Fibroblast of lung (primary cell): ENCODE measurements at places on chromosomes 7 and 10. TPM values are rescaled to one million over a fixed set of nuclear protein-coding genes. Genes with fewer than 3 reads are reported as not detected.

- H3K36me3 ChIP-seq, result peaks cover 2% of the 10 kb centered on the region
- H3K4me3 ChIP-seq, result no peak overlapping the region
- H3K27ac ChIP-seq, result no peak overlapping the region
- H3K27me3 ChIP-seq, result no peaks in the 10 kb centered on the region
Measured at GRCh38 chr10:89337484-89337883, 9.7 kb downstream of the IFIT3 start.

DNA sequence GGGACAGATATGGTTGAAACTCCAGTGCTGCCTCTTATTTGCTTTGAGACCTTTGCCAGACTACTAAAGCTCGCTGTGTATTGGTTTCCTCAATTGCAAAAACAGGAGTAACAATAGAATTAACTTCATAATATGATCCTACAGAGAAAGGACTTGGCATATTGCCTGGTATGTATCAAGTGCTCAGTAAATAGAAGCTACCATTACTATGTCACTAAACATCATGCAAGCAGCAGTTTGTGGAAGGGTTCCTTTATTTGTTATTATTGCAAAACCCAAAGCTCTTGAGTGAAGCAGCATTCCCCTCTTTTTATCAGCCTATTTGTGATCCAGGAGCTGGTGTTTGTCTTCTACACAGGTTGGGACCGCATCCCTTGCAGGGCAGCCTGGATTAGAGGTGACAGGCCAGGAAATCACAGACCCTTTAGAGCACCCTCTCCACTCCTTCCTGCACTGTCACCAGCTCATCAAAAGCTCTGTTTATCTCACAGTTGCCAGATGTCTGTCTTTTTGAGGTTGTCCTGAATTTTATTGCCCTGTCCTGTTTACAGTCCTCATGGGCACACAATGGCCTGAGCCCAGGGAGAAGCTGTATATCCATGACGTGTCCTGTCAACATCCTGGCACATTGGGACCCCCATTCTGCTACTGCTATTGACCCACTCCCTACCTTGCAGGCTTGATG, 121.5 kb downstream of the SNX10 start:
- H3K4me3 ChIP-seq, result no peak overlapping the region
- H3K4me1 ChIP-seq, result no peaks in the 10 kb centered on the region
- H3K27me3 ChIP-seq, result no peaks in the 10 kb centered on the region
- DNase-seq, result no peak
- no peak overlapping the region for H3K27ac ChIP-seq
- H3K36me3 ChIP-seq, result no peaks in the 10 kb centered on the region

- DNase-seq, result peak; percentile 98
- no peak overlapping the region for H3K4me3 ChIP-seq
- H3K4me1 ChIP-seq, result peaks cover 31% of the 10 kb centered on the region
Measured at GRCh38 chr7:27134392-27134791, 3.8 kb upstream of the HOXA4 start.

GRCh38 chr10:75950997-75951589, 519.7 kb downstream of the LRMDA start:
- H3K27ac ChIP-seq, result no peak overlapping the region
- no peak overlapping the region for H3K4me3 ChIP-seq
- peaks cover 3% of the 10 kb centered on the region for H3K27me3 ChIP-seq
- no peak for DNase-seq

DNA sequence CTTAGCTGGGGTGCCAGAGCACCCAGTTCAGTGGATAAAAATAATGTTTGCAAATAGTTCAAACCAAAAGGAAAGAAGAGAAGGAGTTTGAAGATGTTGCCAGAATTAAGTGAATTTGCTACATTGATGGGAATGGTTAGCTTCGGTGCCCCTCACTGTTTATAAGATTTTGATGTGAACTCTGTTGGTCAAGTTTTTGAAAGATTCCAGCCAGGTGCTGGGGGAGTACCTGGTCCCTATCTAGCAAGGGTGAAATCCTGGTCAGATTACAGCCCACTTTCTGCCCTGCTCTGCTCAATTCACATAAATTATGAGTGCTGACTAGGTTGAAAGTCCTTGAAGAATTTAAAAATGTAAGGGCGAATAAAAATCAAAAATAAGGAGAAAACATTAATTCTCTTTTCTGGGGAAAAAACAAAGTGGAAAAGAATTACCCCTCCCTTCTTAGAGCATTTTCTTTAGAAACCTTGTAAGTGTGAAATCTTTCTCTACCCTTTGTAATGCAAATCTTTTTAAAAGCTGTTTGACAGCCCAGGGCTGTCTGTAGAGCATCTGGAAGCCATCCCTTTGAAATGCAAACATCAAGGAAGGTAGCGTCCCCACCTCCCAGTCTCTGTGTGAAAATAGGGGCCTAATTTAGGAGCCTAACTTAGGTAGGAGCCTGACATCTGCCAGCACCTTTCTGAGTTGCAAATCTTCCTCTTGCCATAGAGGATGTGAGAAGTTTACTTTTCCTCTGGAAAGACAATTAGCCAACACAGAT, 1.4 kb upstream of the GIMAP5 start:
- H3K4me3 ChIP-seq, result no peak overlapping the region
- H3K27ac ChIP-seq, result no peak overlapping the region
- H3K27me3 ChIP-seq, result no peaks in the 10 kb centered on the region
- no peak for DNase-seq
- no peaks in the 10 kb centered on the region for H3K4me1 ChIP-seq
- H3K36me3 ChIP-seq, result no peaks in the 10 kb centered on the region

GRCh38 chr10:110442746-110443145, 55.0 kb upstream of the DUSP5 start:
- H3K27ac ChIP-seq, result no peak overlapping the region
- no peaks in the 10 kb centered on the region for H3K27me3 ChIP-seq
- no peak for DNase-seq
- no peaks in the 10 kb centered on the region for H3K36me3 ChIP-seq
- no peak overlapping the region for H3K4me3 ChIP-seq

Gene MYL7
- not detected in 2 replicates for total RNA-seq

GRCh38 chr10:118516716-118517115, 78.7 kb downstream of the PRLHR start:
- no peak for DNase-seq
- no peak overlapping the region for H3K27ac ChIP-seq
- no peak overlapping the region for H3K4me3 ChIP-seq
- H3K27me3 ChIP-seq, result no peaks in the 10 kb centered on the region

Gene FBXL13
- 0.66 and 1.0 TPM in 2 replicates for total RNA-seq

- H3K4me3 ChIP-seq, result no peak overlapping the region
- no peaks in the 10 kb centered on the region for H3K4me1 ChIP-seq
- no peak overlapping the region for H3K27ac ChIP-seq
- no peaks in the 10 kb centered on the region for H3K27me3 ChIP-seq
- no peaks in the 10 kb centered on the region for H3K36me3 ChIP-seq
Measured at GRCh38 chr7:121744319-121744718, 128.6 kb upstream of the PTPRZ1 start.

DNA sequence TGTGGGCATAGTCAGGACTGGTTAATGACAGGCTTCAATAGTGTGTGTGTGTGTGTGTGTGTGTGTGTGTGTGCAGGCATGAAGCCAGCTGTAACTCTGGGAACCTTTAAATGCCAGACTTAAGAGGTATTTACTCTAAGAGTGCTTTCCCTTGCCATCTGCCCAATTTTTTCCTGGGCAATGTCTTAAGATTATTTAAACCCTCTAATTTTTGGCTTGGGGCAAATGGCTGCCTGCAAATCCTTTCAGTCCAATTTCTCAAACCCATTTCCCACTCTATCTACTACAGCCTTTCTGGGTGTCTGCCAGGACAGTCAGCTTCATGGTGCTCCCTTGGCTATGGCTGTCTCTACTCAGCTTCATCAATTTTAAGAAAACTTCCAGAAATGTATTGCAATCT, 62.6 kb upstream of the C1GALT1 start:
- no peaks in the 10 kb centered on the region for H3K4me1 ChIP-seq
- H3K36me3 ChIP-seq, result no peaks in the 10 kb centered on the region

DNA sequence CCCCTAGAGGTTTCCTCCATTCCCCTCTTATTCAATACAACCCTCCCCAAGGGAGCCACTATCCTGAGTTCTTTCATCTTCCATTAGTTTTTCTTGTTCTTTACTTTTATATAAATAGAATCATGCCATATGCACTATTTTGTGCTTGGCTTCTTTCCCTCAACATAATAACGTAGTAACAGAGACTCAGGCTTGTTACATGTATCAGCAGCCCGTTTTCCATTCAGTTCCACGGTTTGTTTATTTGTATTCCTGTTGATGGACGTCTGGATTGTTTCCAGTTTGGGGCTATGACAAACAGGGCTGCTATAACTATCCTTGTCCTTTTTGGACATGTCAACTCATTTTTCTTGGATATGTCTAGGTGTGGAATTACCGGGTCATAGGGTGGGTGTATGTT, 264.4 kb upstream of the MKI67 start:
- H3K36me3 ChIP-seq, result no peaks in the 10 kb centered on the region
- no peaks in the 10 kb centered on the region for H3K4me1 ChIP-seq
- no peak for DNase-seq
- no peak overlapping the region for H3K27ac ChIP-seq
- no peak overlapping the region for H3K4me3 ChIP-seq

- H3K36me3 ChIP-seq, result no peaks in the 10 kb centered on the region
- H3K4me1 ChIP-seq, result no peaks in the 10 kb centered on the region
- H3K4me3 ChIP-seq, result no peak overlapping the region
- no peaks in the 10 kb centered on the region for H3K27me3 ChIP-seq
- no peak overlapping the region for H3K27ac ChIP-seq
Measured at GRCh38 chr7:26135551-26135950, 16.4 kb upstream of the NFE2L3 start.

Gene GNAT3
- total RNA-seq, result not detected in 2 replicates

Gene PAX2
- under 0.01 TPM in 1 of 2 replicates, not detected in the other for total RNA-seq

DNA sequence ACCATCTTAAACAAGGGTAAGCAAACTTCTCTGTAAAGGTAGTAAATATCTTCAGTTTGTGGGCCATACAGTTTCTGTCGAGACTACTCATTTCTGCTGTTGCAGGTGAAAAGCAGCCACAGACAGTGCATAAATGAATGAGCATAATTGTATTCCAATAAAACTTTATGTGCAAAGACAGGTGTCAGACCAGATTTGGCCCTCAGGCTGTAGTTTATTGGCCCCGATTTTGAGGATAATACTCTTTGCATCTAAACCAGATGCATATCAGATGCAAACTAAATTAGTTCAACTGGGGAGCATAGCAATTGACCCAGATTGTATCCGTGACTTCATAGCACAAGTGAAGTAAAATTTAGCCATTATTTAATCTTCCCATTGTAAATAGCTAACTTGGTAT, 70.0 kb downstream of the SNX10 start:
- H3K4me1 ChIP-seq, result no peaks in the 10 kb centered on the region
- H3K27me3 ChIP-seq, result no peaks in the 10 kb centered on the region
- H3K4me3 ChIP-seq, result no peak overlapping the region

Gene GIMAP8
- total RNA-seq, result under 0.01 TPM in 2 replicates

DNA sequence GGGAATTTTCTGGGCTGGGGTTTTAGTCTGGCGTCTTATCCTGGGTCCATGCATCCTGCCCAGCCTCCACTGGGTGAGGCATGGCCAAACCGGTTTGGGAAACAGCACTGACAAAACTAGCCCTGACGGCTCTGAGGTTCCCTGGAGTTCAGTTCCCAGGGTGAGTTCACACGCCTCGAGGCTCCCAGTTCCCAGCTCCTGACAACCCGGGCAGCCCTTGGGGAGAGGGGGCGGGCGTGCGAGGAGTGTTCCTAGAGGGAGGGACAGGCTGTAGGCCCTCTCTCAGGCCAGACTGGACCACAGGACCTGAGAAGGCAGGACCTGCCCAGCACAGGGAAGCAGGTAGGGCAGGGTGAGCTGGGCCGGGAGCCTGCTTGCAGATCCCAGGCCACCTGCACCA, 82.3 kb upstream of the PPIF start:
- H3K4me1 ChIP-seq, result peaks cover 72% of the 10 kb centered on the region
- peaks cover 11% of the 10 kb centered on the region for H3K36me3 ChIP-seq
- no peak for DNase-seq
- no peaks in the 10 kb centered on the region for H3K27me3 ChIP-seq

Gene HOXA10
- total RNA-seq, result under 0.01 and 0.17 TPM in 2 replicates

DNA sequence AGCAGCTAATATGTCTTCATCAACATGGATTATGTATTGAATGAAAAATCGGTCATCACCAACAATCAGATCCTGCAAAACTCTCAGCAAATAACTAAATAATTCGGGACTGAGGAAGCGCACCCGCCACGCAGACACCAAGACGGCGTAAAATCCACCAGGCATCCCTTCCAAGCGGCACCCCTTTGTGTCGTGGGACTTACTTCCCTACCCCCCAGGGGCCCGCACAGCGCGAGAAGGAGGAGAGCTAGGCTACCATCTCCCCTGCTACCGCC, 721 bp downstream of the ARL3 start:
- no peaks in the 10 kb centered on the region for H3K27me3 ChIP-seq
- peak overlapping the region; percentile 89 for H3K4me3 ChIP-seq
- peak overlapping the region; percentile 87 for H3K27ac ChIP-seq
